ENCODE measurements at places on chromosomes 12 and 14.

DNA sequence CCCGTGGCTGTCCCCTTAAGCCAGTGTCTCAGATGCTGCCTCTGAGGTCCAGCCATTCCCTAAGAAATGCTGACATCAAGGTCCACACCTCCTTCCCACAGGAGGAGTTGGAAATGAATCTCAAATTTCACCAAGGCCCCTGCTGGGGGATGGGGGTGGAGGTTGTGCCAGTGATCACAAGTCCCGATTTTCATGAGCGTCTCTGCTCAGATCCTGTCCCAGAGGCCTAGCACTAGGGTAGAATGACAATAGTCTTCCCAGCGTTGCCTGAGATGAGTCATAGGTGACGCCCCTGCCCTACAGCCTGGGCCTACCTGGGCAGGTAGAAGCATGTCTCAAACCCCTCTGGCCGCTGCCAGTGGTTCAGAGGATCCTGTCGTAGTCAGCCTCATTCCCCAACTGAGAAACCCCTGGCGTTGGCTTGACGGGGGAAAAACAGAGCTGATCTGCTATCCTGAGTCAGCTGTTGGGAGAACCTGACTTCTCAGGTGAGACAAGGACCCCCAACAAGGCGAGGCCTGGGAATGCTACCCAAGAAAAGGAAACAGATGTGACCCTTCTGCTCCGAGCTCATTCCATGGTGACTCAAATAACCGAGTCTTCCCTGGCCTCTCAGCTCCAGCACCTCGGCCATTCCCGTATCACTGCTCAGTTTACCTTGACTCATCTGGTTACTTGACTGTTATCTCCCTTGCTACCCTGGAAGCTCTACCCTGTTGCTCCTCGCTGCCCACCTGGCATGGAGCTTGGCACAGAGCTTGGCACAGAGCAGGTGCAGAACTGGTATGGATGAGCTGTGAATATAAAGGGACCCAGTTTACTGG, 21.8 kb upstream of the SPPL3 start:
- DNase-seq: no peak

DNA sequence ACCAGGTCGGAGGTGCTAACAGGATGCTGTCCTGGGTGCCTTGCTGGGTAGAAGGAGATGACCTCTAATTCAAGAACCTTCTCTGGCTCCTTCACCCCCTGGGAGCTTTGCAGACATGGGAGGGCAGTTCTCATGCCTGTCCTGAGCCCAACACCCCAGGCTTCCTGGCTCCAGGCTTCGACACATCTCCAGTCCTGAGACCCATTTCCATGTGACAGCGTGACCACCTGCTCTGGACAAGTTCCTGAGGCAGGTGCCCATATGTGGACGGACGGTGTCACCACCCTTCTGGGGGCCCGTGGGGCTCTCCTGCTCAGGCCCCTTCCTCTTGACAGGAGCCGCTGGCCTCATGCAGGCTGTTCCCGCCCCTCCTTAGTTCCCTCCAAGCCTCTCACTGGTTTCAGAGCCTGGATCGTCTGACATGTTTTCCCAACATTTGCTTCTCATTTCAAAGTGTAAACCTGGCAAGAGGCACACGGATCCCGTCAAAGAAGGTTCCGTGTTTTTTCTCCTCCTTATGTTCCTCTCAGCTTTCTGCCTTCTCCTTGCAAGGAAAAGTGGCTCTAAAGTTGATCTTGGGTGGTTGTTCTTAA, 291.9 kb upstream of the RTL1 start:
- no peak for DNase-seq

DNA sequence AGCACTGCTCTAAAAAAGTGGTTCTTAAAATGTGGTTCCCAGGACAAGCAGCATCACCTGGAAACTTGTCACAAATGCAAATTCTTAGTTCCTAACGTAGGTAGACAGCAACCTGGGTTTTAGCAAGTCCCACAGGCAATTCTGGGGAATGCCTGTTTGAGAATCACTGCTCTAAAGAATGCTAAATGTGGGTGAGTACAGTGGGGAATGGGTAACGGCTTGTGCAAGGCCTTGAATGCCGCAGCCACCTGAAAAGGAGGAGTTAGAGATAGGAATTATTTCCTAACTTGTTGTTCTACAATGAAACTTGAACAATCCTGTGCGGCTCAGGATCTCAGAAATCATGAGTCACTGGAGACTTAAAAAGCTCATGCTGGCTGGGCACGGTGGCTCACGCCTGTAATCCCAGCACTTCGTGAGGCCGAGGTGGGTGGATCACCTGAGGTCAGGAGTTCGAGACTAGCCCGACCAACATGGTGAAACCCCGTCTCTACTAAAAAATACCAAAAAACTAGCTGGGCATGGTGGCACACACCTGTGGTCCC, 34.9 kb downstream of the GNS start:
- no peak for DNase-seq

DNA sequence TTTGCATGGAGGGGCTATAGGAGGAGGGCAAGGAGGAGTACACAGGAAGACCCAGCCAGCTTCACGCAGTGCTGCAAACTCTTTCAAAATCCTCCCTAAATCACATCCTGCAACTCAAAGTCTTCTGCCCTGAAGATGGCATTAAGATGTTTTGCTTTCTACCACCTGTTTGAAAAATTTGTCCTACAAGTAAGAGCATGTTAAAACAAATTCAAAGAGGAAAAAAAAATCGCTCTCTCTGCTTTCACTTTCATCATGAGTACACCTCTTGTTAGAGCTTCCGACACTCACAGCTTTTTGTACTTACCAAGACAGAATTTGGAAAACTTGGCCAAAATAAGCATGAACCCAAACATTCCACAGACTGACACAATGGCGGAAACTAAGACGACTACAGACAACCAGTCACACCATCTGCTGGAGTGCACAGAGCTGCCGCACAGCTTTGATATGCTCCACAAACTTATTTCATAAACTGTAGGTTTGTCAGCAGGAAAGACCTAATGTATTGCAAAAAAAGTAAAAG, 21.3 kb downstream of the GCH1 start:
- DNase-seq: no peak

- DNase-seq: peak; percentile 32
Measured at GRCh38 chr12:13023811-13024530, 20.2 kb upstream of the FAM234B start.

DNA sequence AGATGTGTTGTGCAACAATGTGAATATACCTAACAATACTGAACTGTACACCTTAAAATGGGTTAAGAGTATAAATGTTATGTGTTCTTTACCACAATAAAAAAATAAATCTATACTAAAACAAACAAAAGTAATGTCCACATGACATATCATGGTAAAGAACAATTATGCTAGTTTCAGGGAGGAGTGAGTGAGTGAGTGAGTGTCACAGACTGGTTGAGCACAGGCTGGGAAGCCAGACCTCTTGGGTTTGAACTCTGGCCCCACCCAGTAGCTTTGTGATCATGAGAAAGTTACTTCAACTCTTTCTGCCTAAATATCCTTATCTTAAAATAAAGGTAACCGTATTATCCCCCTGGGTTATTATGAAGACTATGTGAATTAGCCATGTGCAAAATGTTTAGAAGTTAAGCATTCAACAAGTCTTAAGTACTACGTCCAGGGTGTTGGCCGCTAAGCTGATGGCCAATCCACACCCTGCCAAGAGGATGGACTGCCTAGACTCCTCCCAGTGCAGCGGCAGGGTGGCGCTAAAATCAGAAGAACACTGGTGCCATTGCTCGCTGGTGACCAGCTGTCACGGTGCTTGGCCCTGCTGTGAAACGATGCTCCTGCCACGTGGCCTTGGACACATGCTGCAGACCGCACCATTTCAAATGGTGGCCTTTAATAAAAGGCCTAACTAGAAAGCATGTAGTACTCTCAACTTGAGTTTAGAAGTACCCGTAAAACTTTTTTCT, 7.3 kb downstream of the SLC2A13 start:
- DNase-seq: no peak

DNA sequence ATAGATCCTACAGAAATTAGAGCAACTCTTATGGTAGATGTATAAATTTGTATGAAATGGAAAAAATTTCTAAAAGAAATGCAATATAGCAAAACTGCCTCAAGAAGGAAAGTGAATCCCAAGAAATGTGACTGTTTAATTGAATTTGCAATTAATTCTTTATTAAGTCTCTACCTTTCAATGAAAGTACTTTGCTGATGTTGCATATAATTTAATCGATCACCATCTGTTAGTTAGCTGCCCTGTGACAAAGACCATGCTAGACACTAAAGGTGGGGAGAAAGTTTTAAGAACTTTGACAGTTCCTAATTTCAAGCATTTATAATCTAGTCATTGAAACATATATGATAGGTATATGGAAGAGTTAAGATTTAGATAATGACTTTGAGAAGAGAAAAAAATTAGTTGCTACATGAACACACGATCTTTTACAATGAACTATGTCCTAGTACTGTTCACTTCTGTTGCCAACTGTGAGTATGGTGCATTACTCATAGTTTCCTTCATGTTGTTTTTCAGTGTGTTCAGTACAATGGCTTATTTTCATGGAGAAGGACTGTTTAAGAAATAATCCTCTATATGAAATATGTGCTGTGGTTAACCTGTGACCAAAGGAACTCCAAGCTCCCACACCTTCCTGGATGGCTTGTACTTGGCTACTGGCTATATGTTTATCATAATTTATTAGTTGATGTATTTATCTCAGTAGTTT, 128.4 kb downstream of the METTL25 start:
- DNase-seq: no peak
